M059J (cell line): ENCODE measurements at places on chromosomes 7 and 10.

- no peak for DNase-seq
Observed at GRCh38 chr10:49540056-49540797, 1.3 kb upstream of the ERCC6 start.

- peak; percentile 36 for DNase-seq
Observed at GRCh38 chr7:12674861-12675260, 12.6 kb upstream of the ARL4A start.

- DNase-seq: no peak
Observed at GRCh38 chr10:74748468-74749031, 77.8 kb upstream of the KAT6B start.

GRCh38 chr10:76202777-76203176, 771.4 kb downstream of the LRMDA start:
- peak; percentile 58 for DNase-seq

DNA sequence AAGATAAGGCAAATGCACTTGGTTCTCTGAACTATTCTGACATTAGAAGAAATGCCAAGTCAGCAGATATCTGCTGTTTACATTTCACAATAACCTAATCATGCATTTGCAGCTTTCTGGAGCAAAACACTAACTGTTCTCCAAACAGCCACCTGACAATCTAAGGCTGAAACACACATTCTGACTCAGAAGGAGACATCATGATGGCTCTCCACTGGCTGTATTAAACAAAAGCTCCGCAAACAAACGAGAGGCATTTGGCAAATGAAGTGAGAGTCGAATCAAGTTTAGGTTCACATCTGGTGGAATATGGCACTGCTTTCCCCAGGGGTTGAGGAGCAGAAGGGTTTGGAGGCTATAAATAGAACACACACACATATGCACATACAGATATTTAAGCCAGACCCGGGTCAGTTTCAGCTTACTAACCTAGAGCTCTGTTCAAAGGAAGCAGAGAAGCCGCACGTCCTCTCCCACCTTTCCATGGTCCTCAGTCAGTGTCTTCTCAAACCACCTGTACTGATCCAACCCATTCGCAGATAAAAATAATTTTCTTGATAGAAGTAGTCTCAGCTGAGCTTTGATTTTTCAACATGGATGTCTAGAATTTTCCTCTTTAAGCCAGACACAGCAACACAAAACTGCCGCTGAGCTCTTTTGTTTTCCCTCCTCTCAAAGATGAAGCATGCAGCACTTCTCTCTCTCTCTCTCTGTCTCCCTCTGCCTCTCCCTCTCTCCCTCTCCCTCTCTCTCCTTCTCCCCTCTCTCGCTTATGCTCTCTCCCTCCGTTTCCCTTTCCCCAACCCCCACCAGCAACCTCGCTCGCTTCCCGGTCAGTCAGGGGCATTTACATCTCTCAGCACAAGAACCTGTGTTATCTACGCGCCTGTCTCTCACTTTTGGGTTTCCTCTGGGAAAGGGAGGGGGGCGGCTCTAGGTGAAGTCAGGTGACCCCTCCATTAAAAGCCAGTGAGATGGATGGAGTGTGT, 682.8 kb downstream of the MAGI2 start:
- no peak for DNase-seq

DNA sequence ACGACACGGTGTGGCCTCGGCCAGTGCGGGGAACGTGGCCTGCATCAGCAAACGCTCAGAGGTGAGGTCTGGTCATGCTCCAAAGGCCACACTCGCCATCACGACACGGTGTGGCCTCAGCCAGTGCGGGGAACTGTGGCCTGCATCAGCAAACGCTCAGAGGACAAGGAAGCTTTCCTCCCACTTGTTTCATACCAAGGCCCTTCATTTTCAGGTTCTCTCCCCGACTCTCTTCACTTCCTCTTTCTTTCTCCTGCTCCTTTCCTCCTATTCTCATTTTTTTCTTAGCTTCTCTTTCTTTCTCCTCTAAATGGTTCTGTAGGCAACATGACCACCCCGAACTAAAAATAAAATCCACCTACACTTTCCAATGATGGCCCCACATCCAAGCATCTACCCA, 384.4 kb upstream of the SHH start:
- DNase-seq: no peak

- peak; percentile 60 for DNase-seq
Observed at GRCh38 chr7:42181566-42181965, 55.4 kb downstream of the GLI3 start.

DNA sequence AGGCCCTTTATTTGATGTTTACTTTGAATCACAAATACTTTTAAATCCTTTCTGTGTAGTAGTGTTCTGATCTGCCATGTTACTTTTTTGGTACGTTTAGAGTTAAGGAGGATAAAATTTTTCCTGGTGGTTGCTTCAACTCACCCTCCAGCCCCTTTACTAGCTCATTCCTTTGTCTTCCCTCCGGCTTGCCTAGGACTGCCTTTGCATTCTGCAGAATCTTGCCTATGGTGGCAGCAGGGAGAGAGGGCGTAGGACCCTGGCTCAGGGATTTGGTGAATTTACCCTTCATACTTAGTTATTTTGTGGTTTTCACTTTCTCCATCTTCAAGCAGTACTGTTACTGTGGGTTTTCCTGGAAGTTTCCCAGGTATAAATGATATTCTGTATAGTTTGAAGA, 833.5 kb downstream of the XPNPEP1 start:
- no peak for DNase-seq

GRCh38 chr10:86018735-86019058, 347.9 kb downstream of the GRID1 start:
- DNase-seq: no peak
